ENCODE measurements at places on chromosomes 2 and 18.
A peak's percentile ranks its signal among the peaks of the same experiment; 100 is the strongest.

DNA sequence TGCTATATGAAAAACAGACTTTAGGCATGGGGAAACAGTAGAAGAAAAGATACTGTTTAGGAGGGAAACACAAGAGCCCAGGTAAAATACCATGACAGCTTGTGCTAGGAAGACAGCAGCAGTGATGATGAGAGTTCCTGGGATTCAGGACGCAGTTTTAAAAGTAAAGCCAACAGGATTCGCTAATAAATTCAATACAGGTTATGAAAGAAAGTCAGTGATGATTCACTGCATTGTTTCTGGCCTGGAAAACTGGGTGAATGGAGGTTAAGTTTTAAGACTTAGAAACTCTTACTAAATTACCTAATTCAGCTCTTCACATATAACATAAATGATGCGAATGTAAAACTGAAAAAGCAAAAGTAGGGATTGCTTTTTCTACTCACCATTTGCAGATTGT, 27.9 kb upstream of the RNU4ATAC start:
- DNase-seq: no peak

GRCh38 chr2:15259356-15259756, 301.8 kb downstream of the NBAS start:
- no peak for DNase-seq

DNA sequence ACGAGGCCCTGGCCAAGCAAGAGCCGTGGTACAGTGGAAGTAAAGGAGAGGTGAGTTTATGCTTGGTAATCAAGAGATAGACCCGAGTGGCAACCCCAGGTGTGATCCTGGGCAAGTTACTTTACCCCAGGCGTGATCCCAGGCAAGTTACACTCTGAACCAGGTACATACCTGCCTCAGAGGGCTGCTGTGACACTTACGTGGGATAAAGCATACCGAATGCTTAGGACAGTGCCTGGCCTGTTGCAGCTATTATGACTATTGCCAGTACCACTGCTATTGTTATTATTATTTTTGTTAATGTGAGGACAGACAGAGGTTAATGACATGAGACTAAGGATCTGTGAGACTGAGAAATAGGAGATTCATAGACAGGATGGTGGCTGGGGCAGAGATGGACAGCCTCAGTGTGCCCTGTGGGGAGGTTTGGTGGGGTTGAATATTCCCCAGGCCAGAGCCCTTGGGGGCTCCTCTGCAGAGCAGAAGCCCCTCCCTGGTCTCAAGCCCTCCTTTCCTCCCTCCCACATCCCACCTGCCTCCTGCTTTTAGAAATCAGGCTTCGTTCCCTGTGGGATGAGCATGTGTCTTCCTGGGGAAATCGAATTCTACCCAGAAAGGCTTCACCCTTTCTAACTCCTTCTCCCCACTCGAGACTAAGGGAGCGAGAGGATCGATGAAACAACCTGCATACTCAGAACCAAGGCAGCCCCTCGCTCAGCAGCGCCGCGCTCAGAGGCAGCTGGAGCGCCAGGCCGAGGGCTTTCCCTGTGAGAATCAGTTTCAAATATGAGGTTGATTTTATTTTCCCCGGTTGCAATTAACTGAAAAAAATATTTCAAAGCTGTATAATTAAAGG, 62.0 kb upstream of the SIX3 start:
- no peak for DNase-seq

GRCh38 chr2:241846406-241846805, 12.3 kb downstream of the PDCD1 start:
- no peak for DNase-seq

DNA sequence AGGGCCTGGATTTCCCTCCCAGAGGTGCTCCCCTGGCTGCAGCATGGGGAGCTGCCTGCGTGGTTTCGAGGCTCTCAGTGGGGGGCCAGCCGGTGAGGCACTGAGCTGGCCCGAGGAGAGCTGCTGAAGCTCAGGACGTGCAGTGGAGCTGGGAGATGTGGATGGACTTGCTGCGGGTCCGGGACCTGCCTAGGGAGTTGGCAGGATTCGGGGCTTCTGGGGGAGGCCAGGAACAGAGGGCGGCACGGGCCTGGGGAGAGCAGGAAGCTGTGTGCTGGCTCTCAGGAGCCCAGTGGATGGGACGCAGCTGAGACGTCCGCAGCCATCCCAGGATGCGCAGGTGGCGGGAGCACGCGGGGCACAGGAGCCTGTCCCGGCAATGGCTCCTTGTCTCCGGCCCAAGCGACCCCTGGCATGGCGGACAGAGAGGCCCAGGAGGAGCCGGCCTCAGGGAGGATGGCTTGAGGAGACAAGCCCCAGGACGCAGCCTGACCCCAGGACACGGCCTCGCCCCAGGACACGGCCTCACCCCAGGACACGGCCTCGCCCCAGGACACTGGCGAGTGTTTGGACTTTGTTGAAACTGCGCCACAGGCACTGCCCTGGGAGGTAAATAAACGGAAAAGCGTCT, 116.1 kb downstream of the NFATC1 start:
- no peak for DNase-seq

DNA sequence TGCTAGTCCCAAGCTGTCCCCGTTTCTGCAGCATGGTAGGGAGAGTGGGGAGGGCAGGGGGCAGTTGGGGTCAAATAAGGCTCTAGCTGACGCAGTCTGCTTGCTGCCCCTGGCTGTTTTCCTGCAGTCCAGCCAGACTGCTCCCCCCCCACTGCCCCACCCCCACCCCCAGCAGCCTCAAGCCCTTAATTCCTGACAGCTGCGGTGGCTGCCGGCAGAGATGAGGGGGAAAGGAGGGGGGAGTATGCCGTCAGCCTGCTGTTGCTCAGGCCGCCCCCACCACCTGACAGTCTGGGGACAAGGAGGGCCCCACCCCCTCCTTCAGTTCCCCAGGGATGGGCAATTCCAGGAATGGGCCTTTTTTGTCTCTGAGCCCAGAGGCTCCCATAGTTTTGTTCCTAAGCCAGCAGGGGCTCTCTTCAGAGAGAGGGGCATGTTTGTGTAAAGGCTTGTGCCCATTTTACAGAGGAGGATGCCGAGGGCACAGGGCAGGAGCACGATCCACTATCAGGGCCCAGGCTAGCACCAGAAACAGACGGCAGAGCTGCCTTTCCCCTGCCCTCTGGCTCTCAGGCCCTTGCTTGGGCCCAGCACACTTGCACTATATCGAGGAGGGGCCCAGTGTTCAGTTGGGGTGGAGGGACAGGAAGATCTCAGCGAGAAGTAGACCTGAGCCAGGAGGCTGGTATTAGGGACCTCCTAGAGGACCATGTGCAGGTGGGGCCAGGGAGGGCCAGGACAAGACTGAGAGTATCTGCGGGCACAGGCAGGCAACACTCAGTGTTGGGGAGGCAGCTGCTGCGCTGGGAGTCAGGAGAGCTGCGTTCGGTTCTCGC, 1.5 kb upstream of the WNT10A start:
- peak; percentile 93 for DNase-seq

- peak; percentile 28 for DNase-seq
These were observed 20.2 kb downstream of the PRKAG3 start for GRCh38 chr2:218811382-218811781.

DNA sequence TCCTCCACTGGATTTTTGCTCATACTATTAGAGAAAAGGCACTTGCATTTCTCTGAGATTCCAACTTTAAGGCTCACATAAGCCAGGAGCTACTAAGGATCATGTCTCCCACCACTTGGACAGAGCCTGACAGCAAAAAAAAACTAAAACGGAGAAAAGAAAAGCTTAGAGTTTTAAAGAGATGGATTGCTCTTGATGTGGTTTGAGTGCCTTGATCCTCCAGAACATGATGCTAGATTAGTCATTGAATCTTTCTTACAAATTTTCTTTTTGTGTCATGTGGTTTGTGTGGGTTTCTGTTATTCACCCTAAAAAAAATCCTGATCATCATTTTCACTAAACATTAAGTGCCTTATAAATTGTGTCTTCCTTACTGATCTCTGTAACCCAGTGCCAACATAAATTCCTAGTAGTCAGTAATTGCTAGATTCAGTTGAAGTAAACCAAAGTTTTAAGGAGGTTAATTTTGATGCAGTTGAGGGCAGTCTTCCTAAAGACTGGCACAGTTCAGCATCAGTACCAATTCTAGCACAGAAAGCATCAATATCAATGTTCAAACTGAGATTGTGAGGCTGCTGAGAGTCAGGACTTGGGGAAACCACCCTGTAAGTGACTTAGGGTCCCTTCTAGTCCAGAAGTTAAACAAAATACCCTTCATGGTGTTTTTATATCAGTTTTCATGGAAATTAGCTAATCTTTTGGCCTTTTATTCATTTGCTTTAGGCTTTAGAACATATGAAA, 206.3 kb downstream of the RAD51AP2 start:
- no peak for DNase-seq

DNA sequence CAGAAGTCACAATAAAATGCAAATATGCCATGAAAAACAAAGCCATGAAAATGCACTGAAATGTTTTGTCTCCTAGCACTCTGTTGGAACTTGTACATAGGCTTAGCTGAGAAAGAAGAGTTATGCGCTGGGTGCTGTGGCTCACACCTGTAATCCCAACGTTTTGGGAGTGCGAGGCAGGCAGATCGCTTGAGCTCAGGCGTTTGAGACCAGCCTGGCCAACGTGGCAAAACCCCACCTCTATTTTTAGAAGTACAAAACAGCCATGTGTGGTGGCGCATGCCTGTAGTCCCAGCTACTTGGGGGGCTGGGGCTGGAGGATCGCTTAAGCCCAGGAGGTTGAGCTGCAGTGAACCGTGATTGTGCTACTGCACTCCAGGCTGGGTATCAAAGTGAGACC, 39.9 kb downstream of the IRS1 start:
- no peak for DNase-seq

DNA sequence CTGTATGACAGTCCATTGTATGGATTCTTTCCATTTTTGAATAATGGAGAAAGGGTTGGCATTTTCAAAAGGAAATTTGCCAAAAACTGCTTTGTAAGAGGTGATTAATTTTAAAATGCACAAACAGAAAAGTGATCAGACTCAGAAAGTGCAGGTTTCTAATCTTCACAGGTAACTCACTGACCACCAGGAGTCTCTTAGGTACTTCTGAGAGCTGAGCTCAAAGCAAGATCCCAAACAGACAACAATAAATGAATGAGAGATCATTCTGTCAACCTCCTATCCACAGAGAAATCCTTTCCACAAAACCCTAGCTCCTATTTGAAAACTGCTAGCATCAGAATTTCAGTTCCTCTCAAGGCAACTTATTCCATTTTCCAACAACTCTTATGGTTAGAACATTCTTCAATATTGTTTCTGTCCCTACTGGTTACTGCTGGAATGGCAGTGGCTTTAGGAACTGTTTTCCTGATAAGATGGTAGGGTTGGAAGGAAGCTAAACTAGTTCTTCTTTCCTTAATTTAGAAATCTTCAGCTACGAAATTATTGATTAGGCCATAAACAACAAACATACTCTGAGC, 20.6 kb upstream of the HAAO start:
- DNase-seq: peak; percentile 41

- no peak for DNase-seq
These were observed 184.3 kb upstream of the APCDD1 start for GRCh38 chr18:10270151-10270571.
